ENCODE measurements at places on chromosomes 3 and 15.

- DNase-seq = no peak
These were observed 292.2 kb downstream of the NEK10 start for GRCh38 chr3:27076815-27077630.

DNA sequence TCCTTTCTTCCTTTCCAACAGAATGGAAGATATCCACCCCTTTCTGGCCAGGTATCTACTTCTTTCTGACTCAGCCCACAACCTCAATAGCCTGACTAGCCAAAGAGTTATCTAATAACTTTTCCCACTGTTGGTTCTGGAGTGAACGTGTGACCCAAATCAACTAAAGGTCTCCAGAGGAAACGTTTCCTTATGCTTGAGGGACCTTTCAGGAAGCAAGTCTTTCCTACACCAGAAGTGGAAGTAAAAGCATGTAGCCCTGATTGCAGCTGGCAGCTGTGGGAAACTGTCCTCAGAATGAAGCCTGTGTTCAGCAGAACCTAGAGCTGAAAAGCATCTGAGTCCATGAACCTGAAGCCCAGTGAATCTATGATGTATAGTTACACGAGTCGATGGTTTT is 34.7 kb upstream of the PHLDB2 start:
- no peak for DNase-seq

- no peak for DNase-seq
These were observed 253.0 kb upstream of the NSMCE3 start for GRCh38 chr15:29522373-29523276.

- no peak for DNase-seq
These were observed 3.5 kb downstream of the KCNMB3 start for GRCh38 chr3:179247289-179248015.

GRCh38 chr3:12785096-12785495 is 11.4 kb upstream of the CAND2 start:
- no peak for DNase-seq

DNA sequence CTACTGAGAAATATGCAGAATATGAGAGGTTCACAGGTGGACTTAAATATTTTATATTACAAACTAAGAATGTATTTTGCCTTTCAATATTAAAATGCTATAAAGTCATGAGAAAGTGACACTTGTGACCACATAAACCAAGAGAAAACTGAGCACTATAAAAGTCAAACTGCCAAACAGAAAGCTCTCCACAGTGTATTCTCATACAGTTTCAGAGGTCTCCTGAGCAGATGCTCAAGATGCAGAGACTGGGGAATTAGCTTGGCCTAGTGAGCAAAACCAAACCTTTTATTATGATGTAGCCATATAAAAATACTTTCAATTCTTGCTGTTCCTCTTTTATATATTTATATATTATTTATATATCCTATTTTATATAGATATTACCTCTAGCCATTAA is 227.8 kb downstream of the TBC1D5 start:
- DNase-seq = no peak

GRCh38 chr3:190497811-190498210 is 16.1 kb upstream of the IL1RAP start:
- no peak for DNase-seq

Data from right atrium auricular region (tissue), 2 donors.